ENCODE measurements at places on chromosomes 1 and 21.

DNA sequence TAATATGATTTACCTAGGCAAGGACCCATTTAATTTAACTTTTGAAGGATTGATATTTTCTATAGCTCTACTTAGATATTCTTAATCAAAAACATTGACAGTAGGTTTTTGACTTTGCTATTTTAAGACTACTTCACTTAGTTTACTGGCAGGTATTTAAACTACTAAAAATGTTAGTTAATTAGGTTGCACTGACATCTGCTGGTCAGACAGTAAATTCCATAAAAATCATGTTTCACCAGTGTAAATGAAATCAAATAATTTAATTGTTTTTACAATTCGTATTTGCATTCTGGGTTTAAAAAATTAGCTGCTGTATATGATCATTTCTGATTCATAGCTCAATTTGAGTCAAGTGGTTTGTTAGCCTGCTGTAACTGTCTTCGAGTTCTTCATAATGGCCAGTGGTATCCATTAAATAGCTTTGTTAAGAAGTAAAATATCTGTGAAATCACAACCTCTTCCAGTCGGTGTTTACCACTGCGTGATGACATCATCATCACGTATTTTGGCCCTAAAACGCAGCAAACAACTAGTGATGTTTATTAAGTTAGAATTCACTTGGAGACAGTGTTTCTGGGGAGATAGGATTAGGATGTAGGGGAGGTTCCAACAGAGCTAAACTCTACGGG, 26.2 kb downstream of the EXTL2 start:
- DNase-seq, result peak; percentile 5

DNA sequence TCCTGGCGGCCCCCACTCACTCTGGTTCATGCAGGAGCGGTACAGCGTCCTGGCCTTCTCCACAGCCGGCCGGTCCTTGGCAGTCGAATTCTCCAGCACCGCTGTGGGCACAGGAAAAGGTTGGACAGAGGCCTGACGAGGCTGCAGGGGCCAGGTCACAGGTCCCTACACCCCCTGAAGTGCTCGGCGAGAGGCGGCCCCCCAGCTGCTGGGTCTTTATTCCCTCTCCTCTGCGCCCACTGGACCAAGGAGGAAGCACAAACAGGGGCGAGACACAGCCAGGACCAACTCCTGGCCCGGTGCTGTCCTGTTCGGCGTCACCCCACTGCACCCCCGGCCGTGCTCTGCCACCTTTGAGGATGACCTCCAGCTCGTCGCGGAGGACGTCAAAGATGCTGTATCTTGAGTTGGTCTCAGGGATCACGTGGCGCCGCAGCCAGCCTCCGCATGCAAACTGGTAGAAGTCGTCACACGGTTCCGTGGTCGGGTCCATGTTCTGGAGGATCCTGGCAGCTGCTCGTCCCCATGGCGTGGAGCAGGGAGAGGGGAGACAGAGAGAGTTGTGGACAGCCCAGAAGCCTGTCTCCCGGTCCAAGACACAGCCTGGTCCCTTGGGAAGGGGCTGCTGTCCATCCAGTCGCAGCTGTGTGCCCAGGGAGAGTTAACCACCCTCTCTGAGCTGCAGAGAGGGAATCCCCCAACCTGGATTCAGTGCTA, 22.9 kb downstream of the PRXL2B start:
- no peak for DNase-seq

DNA sequence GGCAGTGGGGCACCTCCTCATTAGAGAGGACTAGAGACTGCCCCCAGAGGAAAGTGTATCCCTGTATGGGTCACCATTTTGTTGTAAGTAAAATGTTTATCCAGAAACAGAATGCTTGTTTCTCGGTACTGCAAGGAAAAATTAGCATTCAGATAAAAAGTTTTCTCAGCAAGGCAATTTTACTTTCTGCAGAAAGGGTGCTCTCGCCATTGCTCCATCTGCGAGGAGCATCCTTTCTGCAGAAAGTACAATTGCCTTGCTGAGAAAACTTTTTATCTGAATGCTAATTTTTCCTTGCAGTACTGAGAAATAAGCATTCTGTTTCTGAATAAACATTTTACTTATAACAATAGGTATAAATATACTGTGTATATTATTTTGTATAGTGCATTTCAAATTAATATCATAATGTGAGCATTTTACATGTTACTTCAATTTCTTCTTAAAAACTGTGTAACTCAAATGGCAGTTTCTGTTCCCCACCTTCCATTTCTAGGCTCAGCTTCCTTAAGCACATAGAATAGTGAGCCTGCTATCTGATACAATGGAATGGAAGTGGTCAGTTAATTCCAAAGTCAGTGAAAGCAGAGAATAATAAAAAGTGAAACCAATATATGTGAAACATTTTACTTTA, 76.5 kb upstream of the DESI2 start:
- no peak for DNase-seq

DNA sequence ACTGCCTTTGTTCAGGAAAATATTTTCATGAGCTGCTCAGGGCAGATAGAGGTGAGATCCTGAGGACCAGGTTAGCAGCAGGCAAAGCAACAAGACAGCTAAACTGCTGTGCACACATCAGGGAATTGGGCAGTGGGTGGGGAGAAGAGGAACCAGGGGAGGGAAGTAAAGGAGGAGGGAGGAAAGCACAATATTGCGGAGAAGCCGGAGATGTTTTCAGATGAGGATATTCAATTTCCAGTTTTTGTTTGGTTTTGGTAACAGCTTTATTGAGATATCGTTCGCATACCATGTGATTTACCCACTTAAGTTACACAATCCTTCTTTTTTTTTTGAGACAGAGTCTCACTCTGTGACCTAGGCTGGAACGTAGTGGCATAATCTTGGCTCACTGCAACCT, 34.5 kb downstream of the EPHA10 start:
- no peak for DNase-seq

DNA sequence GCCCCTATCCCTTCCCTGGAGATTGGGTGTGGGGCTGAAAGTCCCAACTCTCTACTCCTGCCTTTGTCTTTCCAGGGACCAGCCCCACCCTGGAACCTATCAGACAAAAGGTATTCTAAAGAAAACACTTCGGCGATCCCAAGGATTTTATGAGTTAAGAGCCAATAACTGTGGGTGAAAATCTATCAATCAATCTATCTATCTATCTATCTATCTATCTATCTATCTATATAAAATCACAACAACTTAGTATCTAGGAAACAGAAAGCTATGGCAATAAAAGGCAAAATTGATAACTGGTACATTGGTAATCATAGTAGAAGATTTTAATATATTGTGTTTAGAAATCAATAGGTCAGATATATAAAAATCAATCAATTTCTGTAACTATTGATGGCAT, 22.9 kb downstream of the TRIM11 start:
- DNase-seq, result no peak

- DNase-seq, result no peak
Observed at GRCh38 chr1:201504799-201505502, 2.0 kb downstream of the CSRP1 start.

All from COLO829 (cell line).